AG20443 (cell line): ENCODE measurements at places on chromosomes 11 and 22.

DNA sequence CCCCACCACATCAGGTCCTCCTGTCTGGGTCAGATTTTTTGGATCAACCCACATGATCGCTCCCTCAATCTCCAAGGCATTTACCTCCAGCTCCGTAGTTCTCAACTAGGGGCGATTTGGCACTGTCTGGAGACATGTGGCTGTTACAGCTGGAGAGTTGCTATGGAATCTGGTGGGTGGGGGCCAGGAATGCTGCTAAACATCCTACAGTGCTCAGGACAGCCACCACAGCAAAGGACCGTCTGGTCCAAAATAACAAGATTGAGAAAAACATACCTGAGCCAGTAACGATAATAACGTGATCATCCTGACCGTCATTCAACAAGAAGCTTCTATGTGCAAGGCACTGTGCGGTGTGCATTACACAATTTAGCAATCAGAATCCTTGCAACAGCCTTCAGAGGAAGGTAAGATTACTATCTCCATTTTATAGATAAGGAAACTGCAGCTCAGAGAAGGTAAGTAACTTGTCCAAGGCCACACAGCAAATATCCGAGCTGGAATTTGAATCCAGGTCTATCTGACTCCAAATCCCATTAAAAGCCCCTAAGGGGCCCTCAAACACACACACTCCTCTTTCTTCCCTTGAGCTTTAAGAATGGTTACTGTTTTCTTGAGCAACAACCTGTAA, 14.3 kb upstream of the CRY2 start:
- DNase-seq: no peak

DNA sequence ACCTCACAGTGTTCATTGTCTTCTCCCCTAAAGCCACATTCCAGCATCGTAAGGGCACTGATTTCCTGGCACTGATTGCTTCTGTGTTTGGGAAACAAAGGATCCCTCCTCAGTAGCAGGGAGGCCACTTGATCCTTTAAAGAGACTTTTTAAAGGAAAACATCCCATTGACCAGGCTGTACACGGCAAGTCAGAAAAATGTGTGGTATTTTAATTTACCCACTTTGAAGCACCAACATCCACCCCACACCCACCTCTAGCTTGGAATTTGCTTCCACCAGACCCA, 364.9 kb downstream of the SHANK2 start:
- DNase-seq: no peak

GRCh38 chr11:27660171-27660570, 40.1 kb downstream of the BDNF start:
- DNase-seq: no peak

- no peak for DNase-seq
Observed at GRCh38 chr22:38618682-38619081, 37.5 kb downstream of the FAM227A start.

- no peak for DNase-seq
Observed at GRCh38 chr11:65863889-65864705, 3.9 kb downstream of the MUS81 start.

DNA sequence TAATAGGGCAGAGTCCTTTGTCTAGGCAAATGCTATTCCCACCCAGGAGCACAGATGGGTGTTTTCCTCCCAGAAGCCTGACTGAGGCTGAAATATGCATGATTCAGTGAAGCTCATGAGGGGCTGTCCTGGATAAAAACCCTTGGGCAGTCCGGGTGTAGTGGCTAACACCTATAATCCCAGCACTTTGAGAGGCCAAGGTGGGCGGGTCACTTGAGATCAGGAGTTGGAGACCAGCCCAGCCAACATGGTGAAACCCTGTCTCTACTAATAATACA, 48.6 kb upstream of the LMO2 start:
- DNase-seq: no peak

GRCh38 chr11:10197091-10197490, 96.9 kb downstream of the SBF2 start:
- peak; percentile 51 for DNase-seq

- DNase-seq: no peak
Observed at GRCh38 chr11:8301622-8302021, 37.9 kb upstream of the LMO1 start.

DNA sequence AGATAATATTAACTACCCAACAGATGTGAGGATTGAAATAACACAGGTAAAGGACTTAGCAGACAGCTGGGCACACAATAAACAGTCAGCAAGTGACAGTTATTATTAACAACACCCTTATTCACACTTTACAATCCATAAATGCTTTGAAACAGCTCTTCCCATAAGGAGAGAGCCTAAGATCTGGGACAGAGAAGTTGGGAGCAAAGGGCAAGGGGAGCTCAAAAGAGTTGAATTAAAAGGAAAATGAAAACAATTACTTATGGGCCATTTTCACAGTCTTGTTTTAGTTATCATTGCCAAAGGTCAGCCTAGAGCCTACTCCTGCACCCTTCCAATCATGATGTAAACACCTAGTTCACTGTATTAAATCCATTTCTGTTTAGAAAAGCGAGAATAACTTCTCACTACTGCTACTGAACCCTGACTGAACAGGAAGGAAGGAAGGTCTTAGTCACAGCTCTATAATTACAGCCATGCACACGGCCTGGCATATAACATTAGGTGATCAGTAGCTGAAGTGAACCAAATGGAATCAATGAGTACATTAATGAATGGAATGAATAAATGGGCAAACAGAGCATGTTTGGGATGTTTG, 111.3 kb downstream of the PLEKHA7 start:
- DNase-seq: no peak

DNA sequence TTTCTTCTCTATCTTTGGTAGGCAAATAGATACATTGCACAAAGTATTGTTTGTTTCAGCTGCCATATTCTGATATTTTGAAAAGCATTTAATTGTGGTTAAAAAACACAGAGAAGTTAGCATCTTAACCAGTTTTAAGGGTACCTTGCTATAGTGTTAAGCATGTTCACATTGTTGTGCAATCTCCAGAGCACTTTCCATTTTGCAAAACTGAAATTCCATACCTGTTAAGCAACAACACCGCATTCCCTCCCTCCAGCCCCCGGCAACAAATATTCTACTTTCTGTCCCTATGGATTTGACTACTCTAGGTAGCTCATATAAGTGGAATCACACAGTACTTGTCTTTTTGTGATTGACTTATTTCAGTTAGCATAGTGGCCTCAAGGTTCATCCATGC, 33.9 kb downstream of the CNTF start:
- DNase-seq: no peak

- no peak for DNase-seq
Observed at GRCh38 chr11:130115218-130115617, 44.4 kb upstream of the ST14 start.

GRCh38 chr11:47394050-47394321, 14.4 kb upstream of the SLC39A13 start:
- no peak for DNase-seq

DNA sequence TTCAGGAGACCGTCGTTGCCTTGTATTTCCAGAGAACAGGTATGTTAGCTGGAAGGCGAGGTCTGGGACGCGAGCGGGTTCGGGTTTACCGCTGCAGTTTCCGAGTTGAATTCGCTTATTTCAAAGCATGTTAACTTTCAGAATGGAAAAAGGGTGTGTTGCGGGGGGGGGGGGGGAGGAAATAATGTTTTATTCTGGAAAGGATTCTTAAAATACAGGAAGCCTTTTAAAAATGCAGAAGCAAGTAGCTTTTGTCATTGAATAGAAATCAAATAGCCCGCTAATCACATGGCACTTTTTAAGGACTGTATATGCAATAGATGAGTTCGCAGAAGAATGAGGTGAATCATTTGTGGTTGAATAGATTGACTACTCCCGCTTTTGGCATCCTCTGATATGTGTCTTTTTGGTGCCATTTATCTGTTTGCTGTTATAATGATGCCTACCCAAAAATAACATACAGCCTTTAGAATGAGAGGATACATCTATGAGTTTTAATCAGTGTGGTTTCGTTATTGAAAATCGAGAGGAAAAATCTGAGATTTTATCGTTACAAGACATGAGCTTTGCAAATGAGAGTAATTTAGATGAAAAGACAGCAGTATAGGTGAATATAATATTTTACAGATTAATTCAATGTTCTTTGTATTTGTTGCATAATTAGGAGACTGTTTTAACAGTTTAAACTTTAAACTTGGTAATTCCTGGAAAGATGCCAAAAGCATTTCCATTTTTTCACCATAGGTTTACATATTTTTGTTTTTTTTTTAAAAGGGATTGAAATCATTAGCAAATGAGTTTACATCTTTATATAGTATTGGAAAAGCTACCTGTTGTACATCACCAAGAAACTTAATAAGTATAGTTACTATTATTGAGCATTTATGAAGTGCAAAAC, 1.7 kb downstream of the PDE3B start:
- peak; percentile 16 for DNase-seq

DNA sequence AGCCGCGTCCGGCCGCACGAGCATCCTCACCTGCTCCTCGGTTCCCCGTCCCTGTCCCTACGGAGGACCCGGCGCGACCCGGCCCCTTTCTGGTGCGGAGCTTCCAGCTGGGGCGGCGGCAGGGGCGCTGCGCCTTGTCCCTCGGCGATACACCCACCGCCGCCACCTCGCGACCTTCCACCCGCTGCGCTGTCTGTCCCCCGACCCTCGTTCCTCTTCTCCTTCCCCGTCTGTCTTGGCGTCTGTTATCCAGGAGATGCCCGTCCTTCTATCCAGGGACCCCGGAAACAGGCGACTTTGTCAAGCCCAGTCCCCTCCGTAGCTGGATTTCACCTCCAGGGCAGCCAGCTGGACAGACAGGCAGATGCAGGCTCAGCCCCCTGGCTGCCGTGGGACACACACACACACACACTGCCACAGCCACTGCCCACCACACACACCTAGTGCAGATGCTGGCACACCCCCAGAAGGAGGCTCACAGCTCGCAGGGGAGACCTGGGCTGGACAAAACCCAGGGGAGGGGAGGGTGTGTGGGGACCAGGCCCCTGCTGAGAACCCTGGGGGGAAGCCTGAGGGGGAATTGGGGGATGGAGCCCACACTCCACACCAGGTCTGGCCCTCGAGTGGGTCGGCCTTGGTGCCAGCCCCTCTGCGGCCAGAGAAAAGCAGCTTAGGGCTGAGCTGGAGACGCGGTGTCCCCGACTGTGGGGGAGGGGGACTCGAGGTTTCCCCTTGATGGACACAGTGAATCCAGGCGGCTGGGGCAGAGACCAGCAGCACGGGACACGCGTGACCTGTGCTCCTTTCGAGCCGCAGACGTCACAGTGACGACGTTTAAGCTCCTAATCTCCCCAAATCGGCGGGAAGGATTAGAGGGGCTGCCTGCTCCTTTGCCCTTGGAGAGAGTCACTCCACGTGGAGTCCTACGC, 788 bp downstream of the DRD4 start:
- DNase-seq: no peak

- no peak for DNase-seq
Observed at GRCh38 chr22:46894851-46895640, 132.6 kb downstream of the TBC1D22A start.

DNA sequence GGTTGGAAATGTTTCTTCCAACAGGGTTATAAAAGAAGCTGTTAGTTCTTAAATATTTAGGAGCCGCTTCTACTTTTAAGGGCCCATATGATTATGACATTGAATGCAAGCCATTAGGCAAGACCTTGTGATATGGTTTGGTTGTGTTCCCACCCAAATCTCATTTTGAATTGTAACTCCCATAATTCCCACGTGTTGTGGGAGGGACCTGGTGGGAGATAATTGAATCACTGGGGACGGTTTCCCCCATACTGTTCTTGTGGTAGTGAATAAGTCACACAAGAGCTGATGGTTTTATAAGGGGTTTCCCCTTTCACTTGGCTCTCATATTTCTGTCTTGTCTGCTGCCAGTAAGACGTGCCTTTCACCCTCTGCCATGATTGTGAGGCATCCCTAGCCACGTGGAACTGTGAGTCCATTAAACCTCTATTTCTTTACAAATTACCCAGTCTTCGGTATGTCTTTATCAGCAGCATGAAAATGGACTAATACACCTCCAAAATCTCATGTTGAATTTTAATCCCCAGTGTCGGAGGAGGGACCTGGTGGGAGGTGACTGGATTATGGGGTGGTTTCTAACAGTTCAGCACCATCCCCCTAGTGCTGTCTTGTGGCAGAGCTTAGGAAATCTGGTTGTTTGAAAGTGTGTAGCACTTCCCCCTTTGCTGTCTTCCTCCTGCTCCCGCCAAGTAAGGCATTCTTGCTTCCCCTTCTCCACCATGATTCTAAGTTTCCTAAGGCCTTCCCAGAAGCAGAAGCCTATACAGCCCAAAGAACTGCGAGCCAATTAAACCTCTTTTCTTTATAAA, 4.3 kb downstream of the CD59 start:
- no peak for DNase-seq

- no peak for DNase-seq
Observed at GRCh38 chr11:57463671-57464538, 3.6 kb downstream of the RTN4RL2 start.

GRCh38 chr22:29750559-29751538, 16.0 kb downstream of the ZMAT5 start:
- DNase-seq: no peak

- no peak for DNase-seq
Observed at GRCh38 chr22:44444341-44445306, 53.4 kb downstream of the RTL6 start.

DNA sequence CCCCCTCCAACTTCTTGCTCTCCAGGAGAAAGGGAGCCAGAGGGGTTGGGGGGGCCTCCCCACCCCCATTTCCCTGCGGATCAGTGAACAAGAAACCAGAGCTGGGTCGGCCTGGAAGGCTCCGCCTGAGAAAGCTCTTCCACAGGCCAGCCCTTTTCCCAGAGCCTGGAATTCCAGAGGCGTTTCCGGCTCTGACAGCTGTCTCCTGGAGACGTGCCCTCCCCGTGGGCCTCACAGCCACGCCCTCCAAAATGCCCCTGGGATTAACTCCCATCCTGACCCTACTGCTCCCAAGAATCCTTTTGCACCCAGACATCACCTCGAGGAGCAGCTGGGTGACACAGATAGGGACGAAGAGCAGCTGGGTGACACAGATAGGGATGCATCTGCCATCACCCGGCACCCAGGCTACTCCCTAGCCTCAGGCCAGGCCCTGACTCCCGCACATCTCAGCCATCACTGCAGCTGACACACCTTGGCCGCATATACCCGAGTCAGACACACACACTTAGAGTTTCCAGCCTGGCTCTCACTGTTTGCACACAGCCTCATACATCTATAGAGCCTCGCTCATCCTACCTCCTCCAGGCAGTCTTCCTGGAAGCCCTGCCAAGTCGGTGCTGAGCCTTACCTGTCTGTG, 7.6 kb upstream of the CDC42EP1 start:
- peak; percentile 64 for DNase-seq

GRCh38 chr11:98772893-98773292, 247.9 kb upstream of the CNTN5 start:
- DNase-seq: no peak
